Dorsolateral prefrontal cortex (tissue), 122 donors: ENCODE measurements at places on chromosomes 2 and 18. TPM values are rescaled to one million over a fixed set of nuclear protein-coding genes. Genes with fewer than 3 reads are reported as not detected.

The B3GNT7 gene
- 6.8 TPM for total RNA-seq

The SFXN5 gene
- total RNA-seq, result 149 TPM

The LONRF2 gene
- 59.7 TPM for total RNA-seq

The CAB39 gene
- total RNA-seq, result 98.4 TPM

DNA sequence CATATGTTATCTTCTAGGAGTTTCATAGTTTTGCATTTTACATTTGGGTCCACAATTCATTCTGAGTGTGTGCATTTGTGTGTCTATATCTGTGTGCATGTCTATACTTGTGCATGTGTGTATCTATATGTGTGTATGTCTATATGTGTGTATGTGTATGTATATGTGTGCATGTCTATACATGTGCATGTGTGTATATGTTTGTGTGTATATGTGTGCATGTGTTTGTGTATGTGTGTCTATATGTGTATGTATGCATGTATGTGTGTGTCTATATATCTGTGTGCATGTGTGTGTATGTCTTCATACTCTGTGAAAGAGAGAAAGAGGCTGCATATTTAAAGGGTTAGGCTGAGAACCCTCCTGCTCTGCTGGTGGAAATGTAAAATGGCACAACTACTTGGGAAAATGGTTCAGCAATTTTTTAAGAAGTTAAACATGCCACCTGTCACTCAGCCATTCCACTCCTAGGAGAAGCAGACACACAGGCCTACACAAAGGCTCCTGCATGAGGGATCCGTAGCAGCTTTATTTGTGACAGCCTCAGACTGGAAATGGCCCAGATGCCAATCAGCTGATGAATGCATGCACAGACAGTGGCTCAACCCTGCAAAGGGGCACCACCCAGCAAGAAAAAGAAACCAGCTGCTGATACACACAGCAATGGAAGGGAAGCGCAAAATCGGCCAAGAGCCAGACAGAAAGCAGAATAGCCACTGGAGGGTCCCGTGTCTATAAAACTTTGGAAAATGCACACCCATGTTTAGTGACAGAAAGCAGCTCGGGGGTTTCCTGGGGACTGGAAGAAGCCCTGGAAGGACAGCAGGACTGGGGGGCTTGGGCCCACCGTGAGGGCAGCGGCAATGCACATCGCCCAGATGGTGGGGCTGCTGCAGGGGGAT is 146.8 kb downstream of the SEPTIN10 start:
- no peak for DNase-seq

- no peak for DNase-seq
Measured at GRCh38 chr2:84487298-84487996, 28.4 kb upstream of the SUCLG1 start.
